ENCODE measurements at places on chromosomes 11 and 22.

- no peak for DNase-seq
Observed at GRCh38 chr22:24984122-24984521, 31.6 kb downstream of the KIAA1671 start.

DNA sequence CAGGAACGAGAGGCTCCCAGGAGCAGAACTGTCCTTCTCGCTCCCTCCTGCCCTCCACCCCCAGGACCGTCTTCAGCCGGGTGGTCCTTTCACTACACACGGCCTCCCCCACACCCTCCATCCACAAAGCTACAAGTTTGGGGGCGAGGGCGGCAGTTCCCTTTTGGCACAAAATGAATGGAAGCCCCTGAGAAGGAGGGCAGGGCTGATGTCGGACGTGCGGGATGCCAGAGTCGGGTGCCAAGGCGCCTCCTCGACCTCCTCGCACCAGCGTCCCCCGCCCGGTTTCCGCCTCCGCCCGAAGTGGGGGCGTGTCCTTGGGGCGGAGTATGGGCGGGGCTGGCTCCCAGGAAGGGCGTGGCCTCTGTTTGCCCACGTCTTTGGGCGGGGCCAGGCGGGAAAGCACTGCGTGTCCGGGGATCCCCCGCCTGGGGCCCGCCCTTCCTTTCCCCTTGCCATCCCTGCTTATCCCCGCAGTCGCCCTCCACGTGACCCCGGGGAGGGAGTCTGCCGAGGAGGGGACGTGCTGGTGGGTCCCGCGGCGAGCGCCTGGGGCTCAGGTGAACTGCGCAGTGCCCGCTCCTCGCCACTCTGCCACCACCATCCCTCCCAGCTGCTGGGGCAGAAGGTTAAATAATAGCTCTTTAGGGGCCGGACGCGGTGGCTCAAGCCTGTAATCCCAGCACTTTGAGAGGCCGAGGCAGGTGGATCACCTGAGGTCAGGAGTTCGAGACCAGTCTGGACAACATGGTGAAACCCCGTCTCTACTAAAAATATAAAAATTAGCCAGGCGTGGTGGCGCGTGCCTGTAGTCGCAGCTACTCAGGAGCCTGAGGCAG lies 937 bp upstream of the EFEMP2 start:
- DNase-seq = peak; percentile 95

- DNase-seq = no peak
Observed at GRCh38 chr22:38925571-38926041, 31.8 kb upstream of the APOBEC3A start.

GRCh38 chr11:59776210-59777066 lies 21.3 kb downstream of the STX3 start:
- no peak for DNase-seq
